ENCODE measurements at places on chromosomes 11 and 22. TPM values are rescaled to one million over a fixed set of nuclear protein-coding genes. Genes with fewer than 3 reads are reported as not detected.

The POTEH gene
- not detected for total RNA-seq

The CRYBB3 gene
- total RNA-seq = not detected

The DEUP1 gene
- total RNA-seq = not detected

The CSTF3 gene
- 17.5 TPM for total RNA-seq

The MAPK11 gene
- total RNA-seq = 11.5 TPM

The PRR33 gene
- not detected for total RNA-seq

The NPTXR gene
- total RNA-seq = 8.3 TPM

The SNX32 gene
- 0.65 TPM for total RNA-seq

The DNHD1 gene
- 9.3 TPM for total RNA-seq

The ELFN2 gene
- total RNA-seq = 0.10 TPM

Data from posterior vena cava (tissue), 2 donors.